Femur (tissue), 1 donor: ENCODE measurements at places on chromosomes 13 and 19.

DNA sequence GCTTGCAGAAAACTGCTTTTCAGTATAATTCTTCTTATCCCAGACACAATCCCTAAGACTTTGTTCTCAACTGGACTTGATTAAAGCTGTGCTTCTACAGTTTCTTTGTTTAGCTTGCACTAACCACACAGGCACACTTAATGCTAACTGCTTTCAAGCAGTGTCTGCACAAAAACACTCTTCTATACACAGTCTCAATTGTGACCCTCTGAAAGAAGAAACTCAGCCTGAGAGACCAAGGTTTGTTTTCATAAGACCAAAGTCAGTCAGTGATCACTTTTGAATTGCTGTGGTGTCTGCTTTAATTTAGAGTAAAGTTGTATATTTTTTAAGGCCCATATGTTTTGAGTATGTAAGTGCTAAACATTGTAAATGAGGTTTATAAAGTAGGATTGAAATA lies 431.2 kb downstream of the KCTD12 start:
- DNase-seq: no peak

DNA sequence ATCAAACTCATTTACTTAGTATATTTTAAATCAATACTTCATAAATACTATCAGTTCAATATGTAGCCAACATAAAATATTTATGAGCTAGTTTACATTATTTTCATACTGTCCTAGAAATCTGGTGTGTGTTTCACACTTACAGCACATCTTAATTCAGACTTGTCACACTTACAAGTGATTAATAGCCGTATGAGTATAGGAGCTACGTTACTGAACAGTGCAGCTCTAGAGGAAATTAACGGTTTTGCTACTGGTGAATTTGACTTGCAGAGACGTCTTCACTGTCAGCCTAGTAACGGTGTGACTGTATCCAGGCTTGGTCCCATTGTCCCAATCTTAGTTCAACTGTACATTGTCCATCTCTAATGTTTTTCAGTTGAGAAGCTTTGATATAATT lies 33.7 kb upstream of the POSTN start:
- no peak for DNase-seq

DNA sequence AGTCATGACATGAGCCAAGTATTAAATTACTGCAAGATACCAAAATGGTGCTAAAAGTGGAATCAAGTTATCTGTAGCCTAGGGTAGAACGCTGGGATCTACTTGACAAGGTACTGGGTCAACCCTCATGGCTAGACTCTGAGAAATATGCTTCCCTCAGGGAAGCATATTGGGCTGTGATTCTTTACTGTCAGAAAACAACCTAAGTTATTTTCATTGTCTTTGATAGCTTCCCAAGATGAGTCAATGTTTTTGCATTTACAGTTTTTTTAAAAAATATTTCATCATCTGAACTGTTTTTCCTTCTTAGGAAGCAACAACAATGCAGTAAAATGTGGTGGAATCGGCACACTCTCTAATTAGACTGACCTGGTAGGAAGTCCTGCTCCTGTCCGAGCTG lies 218.0 kb downstream of the RGCC start:
- DNase-seq: no peak

GRCh38 chr19:28691683-28692082 lies 521.3 kb downstream of the UQCRFS1 start:
- DNase-seq: no peak

- no peak for DNase-seq
Measured at GRCh38 chr13:46207828-46208227, 3.9 kb upstream of the LRRC63 start.

DNA sequence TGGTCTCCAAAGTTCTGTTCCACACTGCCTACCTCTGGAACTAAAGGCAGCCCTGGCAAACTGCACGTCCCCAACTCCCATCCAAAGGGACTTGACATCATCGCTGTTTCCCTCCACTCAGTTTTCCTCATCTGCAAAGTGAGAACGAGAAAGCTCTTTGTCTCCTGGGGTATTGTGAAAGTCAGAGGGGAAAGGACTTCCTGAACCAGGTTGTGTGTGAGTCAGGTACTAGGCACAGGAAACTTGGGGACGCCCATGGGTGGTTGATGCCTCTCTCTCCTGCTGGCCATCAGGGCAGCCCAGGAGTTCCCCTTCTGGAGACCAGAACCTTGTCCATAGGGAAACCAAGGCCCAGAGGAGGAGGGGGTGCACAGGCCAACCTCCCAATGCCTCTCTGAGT lies 4.7 kb downstream of the CRLF1 start:
- DNase-seq: no peak

DNA sequence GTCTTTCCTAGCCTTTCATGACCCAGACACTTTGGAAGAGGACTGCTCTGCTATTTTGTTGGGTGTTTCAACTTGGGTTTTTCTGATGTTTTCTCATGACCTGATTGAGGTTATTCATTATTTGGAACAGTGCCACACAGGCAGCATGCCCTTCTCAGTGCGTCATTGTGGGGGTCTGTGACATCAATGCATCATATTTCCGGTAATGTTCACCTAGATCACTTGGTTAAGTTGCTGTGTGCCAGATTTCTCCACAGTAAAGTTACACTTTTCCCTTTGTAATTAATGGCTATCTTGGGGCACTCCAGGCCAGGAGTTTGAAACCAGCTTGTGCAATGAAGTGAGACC lies 124.4 kb downstream of the SIPA1L3 start:
- DNase-seq: no peak

- DNase-seq: no peak
Measured at GRCh38 chr19:17926044-17926443, 6.8 kb upstream of the CCDC124 start.

GRCh38 chr13:105196052-105196451 lies 1339.4 kb downstream of the EFNB2 start:
- DNase-seq: no peak

DNA sequence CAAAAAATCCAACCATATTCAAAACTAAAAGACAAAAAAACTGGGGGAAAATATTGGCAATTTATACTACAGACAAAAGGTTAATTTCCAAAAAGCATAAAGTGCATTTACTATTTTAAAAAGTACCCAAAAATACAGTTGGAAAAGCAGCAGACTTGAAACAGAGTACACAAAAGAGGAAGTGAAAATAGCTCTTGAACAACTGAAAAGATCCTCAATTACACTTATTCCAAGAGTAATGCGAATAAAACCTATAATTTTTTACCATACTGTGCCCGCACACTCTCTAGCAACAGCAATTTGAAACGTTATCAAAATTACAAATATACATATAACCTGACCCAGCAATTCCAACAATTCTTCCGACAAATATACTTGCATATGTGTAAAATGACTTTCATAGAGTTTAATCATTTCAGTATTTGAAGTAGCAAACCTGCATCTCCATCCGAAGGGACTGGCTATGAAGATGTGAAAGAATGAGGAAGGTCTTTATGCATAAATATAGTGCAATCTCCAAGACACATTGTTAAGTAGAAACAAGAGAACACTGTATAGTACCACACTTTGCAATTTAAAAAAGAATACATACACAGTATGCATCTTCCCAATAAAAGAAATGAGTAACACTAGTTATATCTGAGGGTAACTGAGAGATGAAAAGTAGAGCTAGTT lies 25.4 kb downstream of the ALG5 start:
- DNase-seq: no peak

- no peak for DNase-seq
Measured at GRCh38 chr19:32800191-32800590, 69.4 kb downstream of the SLC7A9 start.

DNA sequence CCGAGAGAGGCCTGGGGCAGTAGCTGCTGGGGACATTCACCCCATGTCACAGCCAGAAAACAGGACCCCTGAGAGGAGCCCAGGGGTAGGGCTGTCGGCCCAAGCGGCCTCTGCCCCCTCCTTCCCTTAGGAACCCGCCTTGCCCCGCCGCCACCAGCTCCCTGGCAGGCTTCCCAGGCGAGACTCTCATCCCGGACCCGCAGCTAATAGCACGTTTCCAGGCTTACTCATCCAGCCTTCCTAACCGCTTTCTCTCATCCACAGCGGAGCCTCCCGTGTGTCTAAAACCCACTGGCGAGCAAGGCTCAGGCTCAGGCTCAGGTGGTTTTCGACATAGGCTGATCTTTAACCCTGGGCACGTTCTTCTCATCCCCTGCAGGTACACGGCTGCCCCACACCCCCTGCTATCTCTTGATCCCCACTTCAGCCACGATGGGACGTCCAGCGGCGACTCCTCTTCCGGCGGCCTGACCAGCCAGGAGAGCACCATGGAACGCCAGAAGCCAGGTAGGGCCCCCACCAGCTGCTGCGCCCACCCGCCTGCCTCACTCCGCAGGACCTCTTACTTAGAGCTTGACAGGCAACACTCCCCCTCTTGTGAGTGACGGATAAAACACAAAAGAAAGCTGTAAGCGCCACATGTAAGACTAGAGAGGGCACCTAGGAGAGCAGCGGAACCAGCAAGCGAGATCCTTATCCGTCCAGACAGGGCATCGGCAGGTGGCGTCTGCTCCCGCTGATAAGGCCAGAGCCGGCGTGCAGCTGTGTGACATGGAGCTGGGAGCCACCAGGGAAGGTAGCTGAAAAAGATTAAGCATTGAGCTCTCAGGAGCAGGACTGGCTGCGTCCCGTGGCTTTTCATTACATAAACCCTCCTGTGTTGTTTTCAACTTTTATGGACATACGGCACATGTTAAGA lies 71.3 kb downstream of the DPF1 start:
- DNase-seq: peak; percentile 48

DNA sequence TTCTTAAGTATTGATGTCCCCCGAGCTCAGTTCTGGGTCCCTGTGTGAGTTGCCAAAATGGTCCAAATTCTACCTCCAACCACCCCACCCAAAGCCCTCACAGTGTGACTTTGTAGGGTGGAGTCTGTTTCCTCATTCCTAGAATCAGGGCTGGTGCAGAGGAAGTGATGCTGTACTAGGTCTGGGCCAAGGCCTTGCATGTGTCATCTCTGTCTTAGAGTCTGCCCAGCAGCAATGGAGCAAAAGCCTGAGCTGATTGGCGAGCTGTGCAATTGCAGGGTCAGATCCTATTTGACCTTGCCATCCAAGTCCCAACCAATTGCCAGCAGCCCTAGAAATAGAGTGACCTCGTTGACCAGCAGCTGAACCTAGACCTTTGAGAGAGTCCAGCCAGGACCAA lies 97.0 kb upstream of the ANKRD10 start:
- no peak for DNase-seq

GRCh38 chr19:37988758-37989635 lies 82.0 kb downstream of the SIPA1L3 start:
- no peak for DNase-seq

DNA sequence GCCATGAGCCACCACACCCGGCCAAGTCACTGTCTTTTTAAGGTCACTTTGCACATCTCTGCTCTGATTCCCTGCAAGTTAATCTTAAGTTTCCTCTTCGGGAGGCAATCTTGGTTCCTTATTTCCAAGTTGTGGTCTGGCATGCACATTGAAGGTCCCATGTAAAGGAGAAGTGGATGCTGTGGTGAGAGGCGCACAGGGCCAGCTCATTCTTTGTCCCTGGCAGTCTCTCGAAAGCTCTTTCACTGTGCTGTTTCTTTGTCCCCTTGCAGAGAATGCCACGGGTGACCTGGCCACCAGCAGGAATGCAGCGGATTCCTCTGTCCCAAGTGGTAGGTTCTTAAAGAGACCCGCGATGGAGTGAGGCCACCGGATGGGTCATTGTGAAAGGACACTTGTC lies 16.4 kb upstream of the C19orf33 start:
- DNase-seq: no peak

- peak; percentile 77 for DNase-seq
Measured at GRCh38 chr19:53424968-53425597, 6.7 kb upstream of the ZNF761 start.

GRCh38 chr13:19957320-19958154 lies 990 bp upstream of the ZMYM2 start:
- peak; percentile 89 for DNase-seq

GRCh38 chr13:48602296-48603016 lies 51.3 kb upstream of the CYSLTR2 start:
- no peak for DNase-seq

GRCh38 chr13:43171489-43171888 lies 148.1 kb downstream of the DNAJC15 start:
- DNase-seq: no peak

DNA sequence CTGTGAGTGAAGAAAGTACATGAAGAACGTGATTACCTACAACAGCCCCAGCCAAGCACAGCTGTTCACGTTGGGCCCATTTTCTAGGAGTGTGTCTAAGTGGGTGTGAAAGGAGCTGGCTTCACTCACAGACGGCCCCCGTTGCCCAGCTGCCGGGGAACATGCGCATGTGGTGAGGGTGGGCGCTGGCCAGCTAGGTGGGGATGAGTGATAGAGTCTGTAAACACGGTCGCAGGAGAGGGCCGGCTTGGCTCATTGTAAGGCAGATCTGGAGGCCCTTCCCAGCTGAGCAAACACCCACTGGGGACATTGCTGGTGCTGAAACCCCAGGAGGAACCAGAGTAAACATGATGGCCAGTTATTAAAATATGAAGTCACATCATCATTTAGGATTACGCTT lies 160.5 kb downstream of the TEX29 start:
- no peak for DNase-seq

DNA sequence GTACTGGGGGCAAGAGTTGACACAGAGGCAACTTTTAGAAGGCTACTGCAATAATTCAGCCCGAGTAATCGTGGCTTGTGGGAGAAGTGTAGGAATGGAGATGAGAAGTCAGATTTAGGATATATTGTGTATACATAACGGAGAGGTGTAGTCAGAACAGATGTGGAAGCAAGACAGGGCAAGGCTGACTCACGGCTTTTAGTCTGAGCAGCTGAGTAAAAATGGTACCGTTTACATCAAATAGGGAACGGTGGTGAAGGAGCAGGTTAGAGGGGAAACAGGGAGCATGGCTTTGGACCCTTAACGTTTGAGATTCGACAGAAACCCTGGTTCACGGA lies 796 bp upstream of the LSM14A start:
- no peak for DNase-seq

DNA sequence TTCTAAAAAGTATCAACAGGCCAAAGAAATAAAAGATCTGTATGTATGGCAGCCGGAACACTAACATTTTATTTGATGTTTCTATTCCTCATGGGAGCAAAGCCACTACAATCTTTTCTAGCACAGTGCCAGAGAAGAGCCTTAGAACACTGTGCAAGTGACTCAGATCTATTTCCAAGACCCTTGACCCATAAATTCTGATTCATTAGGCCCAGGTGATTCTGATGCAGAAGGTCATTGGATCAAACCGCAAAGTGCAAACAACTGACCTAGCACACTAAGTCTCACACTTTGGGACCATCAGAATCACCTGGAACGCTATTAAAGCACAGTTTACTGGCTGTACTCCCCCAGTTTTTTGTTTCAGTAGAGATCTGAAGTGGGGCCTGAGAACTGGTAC lies 87.6 kb downstream of the MYCBP2 start:
- DNase-seq: no peak

DNA sequence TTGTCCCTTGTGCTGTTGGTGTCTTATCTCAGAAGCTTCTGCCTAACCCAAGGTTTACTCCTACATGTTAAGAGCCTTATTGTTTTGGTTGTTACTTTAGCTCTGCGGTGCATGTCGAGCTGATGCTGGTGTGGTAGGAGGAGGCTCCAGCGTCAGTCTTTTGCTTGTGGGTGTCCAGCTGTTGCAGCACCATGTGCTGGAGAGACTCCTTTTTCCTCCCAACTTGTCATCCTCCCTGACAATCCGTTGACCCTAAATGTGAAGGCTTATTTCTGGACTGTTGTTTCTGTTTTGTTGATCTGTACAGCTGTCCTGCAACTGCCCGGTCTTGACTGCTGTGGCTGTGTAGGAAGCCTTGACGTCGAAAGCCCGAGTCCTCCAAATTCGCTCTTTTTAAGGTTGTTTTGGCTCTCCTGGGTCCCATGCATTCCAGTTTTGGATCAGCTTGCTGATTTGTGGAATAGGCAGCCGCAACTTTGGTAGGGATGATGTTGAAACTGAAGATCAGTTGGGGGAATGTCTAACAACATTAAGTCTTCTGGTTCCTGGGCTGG lies 15.3 kb downstream of the NAXD start:
- peak; percentile 14 for DNase-seq

- no peak for DNase-seq
Measured at GRCh38 chr19:8110931-8111330, 38.5 kb downstream of the FBN3 start.
